ENCODE measurements at places on chromosomes 3 and 15.

DNA sequence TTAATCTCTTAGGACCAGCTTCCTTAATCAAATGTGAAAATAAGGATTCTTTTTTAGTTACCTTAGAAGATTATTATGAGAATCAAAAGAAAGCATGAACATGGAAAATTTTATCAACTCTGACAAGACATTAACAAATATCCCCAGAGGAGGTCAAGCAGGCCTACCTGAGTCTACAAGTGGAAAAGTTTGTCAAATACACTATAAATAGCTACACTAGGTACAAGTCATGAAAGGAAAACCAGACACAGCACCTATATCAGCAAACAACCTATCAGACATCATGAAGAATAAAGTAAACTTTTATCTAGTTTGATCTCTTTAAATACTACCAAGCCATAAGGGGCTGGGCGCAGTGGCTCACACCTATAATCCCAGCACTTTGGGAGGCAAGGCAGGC is 126.1 kb downstream of the MAGI1 start:
- no peak for DNase-seq

DNA sequence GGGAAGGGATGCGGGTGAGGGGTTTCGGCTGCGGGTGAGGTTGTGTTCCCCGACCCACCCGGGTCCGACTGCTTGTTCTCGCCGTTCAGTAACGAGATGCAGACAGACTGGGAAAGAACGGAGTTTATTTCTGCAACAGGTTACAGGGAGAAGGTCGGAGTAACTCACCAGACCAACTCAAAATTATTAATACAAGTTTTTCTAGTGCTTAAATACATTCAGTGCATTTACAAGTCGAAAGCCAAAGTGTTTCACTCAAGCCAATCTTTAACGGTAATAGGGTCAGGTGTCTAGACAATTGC is 492 bp upstream of the HIGD1A start:
- DNase-seq = no peak

- no peak for DNase-seq
Measured at GRCh38 chr3:156180077-156180476, 59.7 kb downstream of the KCNAB1 start.

GRCh38 chr3:24487325-24488262 is 7.1 kb downstream of the THRB start:
- no peak for DNase-seq

DNA sequence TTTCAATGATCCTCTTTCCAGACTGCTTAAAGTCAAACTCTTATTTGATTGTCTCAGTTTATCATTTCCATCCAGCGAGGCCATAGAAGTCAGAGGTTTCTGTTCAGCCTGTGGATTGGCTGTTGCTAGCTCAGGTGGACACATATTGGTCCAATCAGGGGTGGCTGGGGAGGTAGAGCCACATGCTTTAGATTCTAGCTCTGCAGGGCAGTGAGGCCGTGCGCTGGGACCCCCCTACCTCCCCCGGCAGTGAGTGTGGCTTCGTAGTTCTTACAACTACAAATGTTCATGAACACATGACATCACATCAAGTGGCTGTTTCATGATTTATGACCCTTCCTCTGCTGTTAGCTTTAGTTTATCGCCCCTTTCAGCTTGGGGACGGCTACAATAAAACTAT is 18.0 kb downstream of the APOD start:
- no peak for DNase-seq

- no peak for DNase-seq
Measured at GRCh38 chr3:117524890-117525289, 815.3 kb downstream of the TUSC7 start.

DNA sequence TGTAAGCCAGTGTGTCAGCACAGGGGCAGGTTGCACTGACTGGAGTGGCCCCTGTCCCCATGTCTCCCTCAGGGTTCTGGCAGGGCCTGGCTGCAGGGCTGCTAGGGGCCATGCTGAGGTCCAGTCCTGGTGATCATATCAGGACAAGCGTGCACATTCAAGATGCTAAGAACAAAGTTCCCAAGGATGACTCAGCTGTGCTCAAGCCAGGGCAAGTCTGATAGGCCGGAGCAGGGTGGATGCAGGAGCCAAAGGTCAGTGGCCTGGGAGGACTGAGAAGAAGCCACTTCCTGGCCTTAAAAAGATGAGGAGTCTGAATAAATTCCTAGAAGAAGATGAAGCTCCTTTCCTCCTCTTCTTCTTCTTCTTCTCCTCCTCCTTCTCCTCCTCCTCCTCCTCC is 353.2 kb downstream of the AGBL1 start:
- no peak for DNase-seq

DNA sequence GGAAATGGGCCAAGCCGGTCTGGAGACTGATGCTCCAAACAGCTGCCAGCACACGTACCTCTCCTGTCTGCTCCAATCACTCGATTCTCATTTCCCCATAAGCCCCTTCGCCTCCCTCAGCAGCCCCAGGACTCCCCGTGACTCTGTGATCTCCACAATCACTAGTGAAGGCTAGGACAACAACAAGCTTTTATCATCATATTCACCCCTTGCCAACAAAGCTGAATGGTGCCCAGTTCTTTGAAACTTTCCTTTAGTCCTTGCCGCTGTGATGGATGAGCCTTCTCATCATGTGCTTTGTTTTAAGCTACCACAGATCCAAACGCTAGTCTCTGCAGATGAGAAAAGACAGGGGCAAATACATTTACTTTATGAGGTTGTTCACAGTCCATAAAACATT is 242.0 kb downstream of the SV2B start:
- DNase-seq = no peak

- no peak for DNase-seq
Measured at GRCh38 chr3:143902210-143902609, 53.9 kb upstream of the SLC9A9 start.

GRCh38 chr3:78726545-78726944 is 1041.3 kb downstream of the ROBO1 start:
- no peak for DNase-seq

- no peak for DNase-seq
Measured at GRCh38 chr15:82048811-82049210, 3.0 kb upstream of the MEX3B start.

DNA sequence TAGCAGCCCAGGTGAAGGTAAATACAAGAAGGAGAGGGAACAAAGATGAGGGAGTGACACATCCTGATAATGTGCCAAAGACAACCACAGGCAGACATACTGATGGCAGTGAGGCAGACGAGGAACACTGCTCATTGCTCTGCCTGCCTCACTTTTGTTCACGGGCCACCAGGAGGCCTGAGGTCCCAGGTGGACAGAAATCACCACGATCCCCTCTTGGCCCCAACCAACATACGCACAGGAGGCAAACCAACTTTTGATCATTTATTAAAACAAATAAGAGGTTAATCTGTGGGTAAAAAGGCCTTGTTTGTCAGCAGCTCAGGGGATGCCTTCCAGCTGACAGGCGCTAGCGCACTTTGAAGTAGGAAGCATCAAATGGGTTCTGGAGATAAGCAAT is 4.2 kb downstream of the ALG1L2 start:
- DNase-seq = no peak

GRCh38 chr15:58161436-58161930 is 23.3 kb downstream of the AQP9 start:
- DNase-seq = no peak

GRCh38 chr15:82914396-82914795 is 38.1 kb downstream of the HOMER2 start:
- no peak for DNase-seq

- peak; percentile 47 for DNase-seq
Measured at GRCh38 chr15:73983211-73983727, 8.8 kb downstream of the STOML1 start.

GRCh38 chr3:12194669-12195161 is 36.0 kb upstream of the TIMP4 start:
- no peak for DNase-seq

GRCh38 chr3:169575381-169575780 is 88.1 kb downstream of the MECOM start:
- DNase-seq = no peak

GRCh38 chr3:171460725-171461524 is 720 bp upstream of the TNIK start:
- no peak for DNase-seq

- no peak for DNase-seq
Measured at GRCh38 chr15:63059075-63059474, 16.5 kb downstream of the TPM1 start.

DNA sequence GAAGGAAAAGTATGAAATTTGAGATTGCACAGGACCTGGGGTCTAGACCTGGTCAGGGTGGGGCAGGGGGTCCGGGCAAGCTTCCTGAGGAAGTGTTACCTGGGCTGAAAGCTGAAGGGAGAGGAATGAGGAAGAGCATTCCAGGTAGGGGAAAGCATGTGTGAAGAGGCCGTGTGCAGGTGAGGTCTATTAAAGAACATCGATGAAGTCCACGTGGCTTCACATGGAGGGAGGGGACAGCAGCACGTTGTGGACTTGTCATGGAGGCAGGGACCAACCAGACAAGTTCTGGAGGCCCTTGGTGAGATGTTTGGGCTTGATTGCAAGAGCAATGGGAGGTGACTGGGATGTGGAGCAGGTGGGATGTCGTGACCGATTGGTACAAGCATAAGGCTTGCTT is 47.1 kb downstream of the IDH2 start:
- no peak for DNase-seq

- DNase-seq = no peak
Measured at GRCh38 chr15:50250760-50251394, 14.6 kb downstream of the HDC start.

DNA sequence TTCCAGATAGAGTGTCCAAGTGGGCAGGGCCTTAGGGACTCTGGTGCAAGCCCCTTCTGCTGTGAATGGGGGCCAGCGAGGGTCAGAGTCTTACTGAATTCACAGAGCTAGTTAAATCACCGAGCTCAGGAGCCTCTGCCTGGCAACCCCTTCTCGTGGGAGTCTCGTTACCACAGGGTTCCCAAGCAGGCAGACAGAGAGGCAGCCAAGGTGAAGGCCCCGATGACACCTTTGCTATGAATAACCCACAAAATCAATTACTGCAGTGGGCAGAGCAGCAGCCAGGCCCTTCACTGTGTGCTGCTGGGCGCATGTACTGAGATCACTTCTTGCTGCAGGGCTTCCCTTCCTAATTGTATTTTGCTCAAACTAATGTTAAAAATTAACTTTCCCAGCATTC is 56.9 kb downstream of the SPSB4 start:
- DNase-seq = no peak

- DNase-seq = no peak
Measured at GRCh38 chr3:127485396-127486170, 105.0 kb downstream of the TPRA1 start.

DNA sequence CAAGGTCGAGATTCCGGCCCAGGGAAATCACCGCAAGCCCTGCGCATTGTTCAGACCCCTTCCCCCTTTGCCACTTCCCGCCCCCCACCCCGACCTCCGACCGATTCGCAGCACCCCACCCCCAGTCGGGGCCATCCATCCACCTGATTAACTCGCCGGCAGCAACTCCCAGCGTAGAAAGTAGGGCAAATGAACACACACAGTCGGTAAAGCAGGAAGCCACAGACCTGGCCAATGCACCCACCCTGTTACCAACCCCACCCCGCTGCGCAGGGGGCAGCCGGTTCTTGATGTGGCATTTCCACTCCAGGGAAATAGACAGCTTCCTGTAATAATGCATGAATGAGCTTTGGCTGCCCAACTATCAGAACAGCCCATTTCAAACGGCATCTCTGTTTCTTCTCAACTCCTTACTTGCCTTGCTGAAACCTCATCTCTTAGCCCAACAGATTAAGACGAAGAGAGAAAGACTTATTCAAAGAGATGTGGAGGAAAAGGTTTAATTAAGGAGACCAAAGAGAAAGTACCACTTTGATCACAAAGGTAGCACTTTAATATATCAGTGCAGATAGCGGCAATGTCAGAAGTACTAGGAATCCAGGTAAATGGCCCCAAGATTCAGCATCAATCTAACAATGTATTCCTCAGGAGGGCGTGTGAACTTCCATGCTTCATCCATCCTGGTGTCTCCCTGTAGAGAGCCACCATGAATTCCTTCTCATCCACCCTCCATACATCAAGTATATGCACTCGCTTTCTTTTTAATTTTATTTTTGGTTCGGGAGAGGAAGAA is 1.9 kb downstream of the TNIK start:
- DNase-seq = no peak

GRCh38 chr3:195866686-195867511 is 41.5 kb downstream of the TNK2 start:
- no peak for DNase-seq

DNA sequence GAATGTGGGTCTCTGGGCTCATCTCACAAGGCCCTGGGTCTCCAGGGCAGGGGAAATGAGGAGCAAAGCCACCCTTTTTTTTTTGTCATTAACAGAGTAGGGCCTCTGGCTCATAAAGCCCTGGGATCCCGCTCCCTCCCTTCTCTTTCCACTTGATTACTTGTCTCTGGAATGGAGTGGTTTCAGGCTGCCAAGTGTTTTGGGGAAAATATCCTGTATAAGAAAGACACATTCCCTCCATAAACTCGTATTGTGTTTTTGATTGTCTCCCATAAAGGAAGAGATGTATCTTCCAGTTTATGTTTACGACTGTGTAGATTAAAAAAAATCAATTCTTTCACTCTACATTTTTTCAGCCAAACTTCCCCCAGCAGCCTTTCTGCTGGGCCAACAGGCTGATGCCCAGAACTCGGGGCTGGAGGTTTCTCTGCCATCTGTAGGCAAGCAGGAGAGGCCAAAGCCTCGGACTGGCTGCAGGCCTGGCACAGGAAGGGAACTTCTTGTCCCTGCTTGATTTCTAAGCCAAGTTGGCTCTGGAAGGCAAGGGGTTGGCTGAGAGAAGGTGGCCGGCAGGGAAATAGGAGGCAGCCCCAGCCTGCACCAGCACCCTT is 49.4 kb upstream of the INSYN1 start:
- peak; percentile 76 for DNase-seq

DNA sequence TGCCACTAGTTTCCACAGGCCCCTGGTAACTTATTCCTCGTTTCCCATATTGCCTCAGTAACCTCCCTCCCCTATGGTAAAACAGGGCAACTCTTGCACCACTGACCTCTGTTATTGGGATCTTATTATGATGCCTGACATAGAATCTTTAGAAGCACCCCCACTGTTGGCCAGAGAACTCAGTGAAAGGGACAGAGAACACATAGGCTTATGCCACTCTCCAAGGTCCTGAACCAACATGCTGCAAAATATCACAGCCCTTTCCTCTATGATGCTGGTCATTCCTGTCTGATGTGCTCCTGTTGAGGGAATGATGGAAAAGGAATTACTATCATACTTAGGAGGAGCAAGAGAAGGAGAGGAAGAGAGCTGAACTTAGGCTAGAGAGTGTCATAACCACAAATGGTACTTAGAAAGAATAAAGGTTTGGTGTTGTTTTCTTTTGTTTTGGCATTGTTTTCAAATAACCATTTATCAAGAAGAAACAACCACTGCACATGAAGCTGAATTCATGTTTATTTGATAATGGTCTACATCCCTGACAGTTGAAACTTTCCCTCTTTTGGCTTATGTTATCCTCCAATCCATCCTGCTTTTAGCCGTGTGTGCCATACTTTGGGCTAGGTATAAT is 330.2 kb downstream of the EPHB1 start:
- DNase-seq = no peak

DNA sequence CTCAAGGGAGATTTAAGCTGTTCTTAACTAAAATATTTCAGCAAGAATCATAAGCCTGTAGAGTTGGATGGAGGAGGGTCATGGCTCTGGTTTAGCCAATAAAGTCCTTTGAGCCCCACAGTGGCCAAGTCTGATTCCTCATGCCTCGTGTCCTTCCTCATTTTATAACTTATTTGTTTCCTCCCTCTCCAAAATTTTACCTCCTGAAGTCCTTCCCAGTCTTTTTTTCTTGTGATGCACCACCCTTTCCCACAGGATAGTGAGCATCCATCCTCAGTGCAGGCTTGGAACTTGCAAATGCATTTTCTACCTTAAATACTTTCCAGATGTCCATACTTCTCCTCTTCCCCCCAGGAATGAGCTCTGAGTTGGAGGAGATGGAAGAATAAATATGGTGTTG is 162.7 kb upstream of the AGTR1 start:
- no peak for DNase-seq

GRCh38 chr15:71780115-71780976 is 30.0 kb upstream of the NR2E3 start:
- no peak for DNase-seq
